KG1 (cell line): ENCODE measurements at places on chromosomes 1 and 21.

DNA sequence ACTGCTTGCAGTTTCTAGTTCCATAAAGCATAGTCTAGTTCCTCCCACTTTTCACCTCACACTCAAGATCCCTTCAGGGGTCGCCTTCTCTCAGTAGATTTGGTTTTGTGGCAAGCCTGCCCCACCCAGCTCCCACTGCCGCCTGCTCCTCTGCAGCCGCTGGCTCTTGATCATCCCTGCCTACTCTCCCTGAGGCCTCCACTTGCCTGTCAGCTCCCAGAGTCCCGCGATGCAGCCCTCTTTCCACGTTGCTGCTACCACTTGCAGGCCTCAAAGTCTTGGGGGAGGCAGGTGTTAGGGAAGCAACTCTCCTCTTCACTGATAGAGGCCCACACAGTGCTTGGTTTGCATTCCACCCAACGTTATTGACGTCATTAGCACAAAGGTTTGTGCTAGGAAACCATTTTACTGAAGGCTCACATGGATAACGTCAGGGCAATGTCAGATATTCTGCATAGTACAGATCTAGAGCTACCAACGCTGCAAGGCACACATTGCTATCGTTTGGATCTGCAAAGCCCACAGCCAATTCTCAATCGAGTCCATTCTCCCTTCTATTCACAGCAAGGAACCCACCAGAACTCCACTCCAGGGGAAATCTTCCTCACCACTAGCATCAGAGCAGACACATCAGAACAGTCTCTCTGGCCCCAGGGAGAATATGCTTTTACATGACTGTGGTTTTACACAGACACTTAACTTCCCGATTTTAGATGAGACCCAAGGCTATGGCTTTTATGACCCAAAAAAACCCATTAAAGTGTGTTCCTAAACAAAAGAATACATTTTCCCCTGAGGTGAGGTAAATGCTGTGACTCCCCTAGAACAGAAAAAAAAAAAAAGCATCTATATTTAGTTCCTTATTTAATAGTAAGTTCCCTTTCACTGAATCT is 519.5 kb upstream of the CAMK1G start:
- no peak for DNase-seq

- DNase-seq = no peak
Measured at GRCh38 chr1:84166797-84167196, 22.7 kb downstream of the PRKACB start.

GRCh38 chr21:44351535-44352252 is 1.7 kb upstream of the TRPM2 start:
- DNase-seq = no peak

GRCh38 chr1:12406211-12407021 is 176.6 kb downstream of the VPS13D start:
- DNase-seq = no peak

GRCh38 chr1:112889052-112889768 is 66.8 kb downstream of the SLC16A1 start:
- no peak for DNase-seq

GRCh38 chr1:8409106-8409505 is 91.2 kb downstream of the SLC45A1 start:
- DNase-seq = no peak

DNA sequence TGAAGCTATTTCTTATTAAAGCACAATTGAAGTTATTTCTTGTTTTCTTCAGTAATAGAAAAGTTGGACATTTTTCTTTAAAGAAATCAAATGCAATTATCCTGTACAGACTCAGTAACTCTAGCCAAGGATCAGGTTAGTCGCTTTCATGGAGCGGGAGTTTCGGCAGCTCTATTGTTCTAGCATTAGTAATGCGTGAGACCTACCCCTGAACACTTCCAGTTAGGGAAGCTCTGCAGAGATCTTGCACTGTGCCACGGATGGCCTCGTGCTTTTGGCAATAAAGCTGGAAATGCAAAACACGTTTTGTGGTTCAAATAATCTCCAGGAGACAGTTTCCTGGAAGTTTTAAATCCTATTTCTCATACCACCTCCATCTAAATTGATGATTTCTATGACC is 488.4 kb downstream of the SETD4 start:
- no peak for DNase-seq

DNA sequence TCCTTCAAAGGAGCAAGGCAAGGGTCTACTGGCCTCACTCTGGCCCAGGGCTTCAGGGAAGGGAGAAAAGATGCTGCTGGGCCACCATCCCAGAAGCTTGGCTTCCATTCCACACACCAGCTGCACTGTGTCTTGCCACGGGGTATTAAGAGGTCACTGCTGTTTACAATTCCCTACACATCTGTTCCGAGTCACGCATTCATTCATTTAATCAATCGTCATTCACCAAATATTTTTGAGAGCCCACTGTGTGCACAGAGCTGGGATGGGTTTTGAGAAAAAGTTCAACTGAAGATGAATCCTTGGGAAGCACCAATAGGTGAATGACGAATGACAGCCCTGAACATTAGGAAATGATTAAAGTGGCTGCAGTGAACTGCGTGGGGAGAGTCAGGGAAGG is 101.7 kb downstream of the NAV1 start:
- DNase-seq = no peak

GRCh38 chr1:185920602-185921001 is 186.4 kb downstream of the HMCN1 start:
- DNase-seq = no peak

DNA sequence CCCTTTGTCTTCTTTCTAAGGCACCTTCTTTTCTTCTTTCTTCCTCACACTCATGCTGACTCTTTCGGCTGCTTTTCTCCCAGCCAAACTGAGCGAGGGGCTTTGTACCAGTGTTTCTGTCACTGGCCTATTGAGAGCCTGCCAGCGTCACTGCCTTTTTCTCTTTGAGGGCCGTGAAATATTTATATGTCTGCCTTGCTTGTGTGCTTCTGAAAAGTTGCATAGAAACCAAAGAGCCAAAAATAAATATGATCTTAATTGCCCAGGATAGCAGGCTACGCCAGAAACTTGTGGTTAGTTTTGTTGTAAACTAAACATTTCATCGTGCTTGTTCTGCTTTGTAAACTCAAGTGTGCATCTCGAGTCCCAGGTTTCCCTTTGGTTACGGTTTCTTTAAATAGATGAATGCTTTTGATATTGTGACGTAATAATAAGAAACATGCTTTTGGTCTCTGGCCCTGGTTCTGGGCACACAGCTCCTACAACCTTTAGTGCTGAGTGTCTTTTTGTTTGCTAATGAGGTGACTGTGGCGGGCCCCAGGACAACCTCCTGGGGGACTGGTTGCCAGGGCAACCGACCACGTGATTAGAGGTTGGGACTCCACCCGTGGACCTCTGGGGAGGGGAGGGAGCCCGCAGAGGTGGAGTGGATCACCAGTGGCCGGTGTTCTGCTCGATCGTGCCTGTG is 10.8 kb downstream of the SLC37A1 start:
- no peak for DNase-seq

DNA sequence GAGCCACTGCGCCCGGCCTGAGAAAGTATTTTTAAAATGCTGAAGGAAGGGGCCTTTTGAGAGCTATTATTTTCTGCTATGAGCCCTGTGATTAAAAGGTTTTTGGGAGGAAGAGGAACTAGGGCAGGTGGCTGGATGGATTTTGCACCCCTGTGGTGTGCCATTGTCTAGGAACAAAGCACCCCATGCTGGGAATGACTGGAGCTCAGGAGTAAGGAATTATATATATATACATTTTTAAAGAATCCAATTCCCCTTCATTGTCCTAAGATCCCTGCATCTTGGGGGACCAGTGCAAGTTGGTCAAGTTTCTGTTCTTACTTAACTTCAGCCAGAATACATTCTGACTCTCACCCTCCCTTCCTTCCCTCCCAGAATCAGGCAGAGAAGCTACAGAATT is 91.6 kb downstream of the ZNF648 start:
- DNase-seq = no peak

- DNase-seq = no peak
Measured at GRCh38 chr1:21865943-21866706, 54.1 kb downstream of the LDLRAD2 start.

DNA sequence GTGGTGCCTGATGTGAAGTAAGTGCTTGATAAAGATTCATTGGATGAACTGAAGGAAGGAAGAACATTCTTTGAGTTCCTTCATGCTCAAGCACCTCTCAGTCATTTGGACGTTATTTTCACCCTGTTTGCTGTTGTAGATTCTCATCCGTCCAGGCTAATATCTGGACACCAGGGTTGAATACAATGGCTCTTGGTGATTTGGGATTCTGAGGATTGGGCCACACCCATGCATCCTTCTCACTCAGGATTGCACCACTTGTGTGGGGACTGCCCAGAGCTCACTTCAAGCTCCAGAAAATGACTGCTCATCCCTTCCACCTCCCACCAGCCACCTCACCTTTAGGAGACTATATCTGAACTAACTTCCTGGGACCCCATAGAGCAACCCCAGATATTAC is 117.1 kb upstream of the IPO9 start:
- no peak for DNase-seq

DNA sequence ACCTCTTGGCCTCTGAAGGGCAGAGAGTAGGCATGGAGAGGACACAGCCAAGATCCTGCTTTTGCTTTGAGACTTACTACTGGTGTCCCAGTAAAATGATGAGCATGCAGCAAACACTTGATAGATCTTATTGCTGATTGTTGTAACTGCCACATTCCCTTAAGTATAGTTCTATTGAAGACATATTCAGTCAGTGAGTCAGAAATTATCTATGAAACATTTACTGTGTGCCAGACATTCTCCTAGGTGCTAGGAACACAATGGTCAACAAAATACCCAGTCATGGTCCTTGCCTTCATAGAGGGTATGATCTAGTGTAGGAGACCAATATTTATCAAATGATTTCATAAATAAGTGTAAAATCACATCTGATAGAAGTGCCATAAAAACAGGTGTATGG is 13.6 kb downstream of the STYXL2 start:
- no peak for DNase-seq

GRCh38 chr21:28642891-28643290 is 349.8 kb downstream of the LTN1 start:
- DNase-seq = no peak

DNA sequence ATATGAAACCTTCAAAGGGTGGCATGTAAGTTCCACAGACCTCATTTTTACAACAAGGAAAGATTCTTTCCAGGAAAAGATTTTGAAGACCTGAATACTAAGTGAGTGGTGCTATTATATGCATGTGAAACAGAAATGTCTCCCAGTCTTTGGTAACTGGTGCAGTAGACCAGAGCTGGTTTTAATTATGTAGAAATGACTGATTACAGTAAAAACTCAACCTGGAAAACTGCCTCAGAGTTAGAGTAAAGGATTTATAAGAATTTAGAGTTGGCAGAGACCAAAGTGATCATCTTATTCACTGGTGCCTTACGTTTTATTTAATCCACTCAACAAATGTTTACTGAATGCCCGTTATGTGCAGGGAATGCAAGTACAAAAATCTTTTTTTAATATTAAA is 30.2 kb upstream of the LRRC8D start:
- no peak for DNase-seq

DNA sequence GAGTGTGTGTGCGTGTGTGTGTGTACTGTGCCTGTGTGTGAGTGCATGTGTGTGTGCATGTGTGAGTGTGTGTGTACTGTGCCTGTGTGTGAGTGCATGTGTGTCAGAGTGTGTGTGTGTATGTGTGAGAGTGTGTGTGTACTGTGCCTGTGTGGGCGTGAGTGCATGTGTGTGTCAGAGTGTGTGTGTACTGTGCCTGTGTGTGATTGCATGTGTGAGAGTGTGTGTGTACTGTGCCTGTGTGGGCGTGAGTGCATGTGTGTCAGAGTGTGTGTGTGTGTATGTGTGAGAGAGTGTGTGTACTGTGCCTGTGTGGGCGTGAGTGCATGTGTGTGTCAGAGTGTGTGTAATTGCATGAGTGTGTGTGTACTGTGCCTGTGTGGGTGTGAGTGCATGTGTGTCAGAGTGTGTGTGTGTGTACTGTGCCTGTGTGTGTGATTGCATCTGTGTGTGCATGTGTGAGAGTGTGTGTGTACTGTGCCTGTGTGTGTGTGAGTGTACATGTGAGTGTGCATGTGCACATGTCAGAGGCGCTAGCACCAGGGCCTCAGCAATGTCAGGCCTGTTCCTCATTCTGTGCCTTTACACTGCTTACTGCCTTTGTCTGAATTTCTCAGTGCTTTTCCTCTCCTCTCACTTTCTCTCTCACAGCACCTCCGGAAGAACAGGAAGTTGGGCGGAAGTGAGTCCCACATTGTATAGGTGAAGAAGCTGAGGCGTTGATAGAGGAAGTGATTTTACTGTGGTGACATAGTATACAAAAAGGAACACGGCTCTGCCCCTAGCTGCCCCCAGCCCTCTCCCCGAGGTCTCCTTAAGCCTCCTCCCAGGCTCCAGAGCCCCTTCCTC is 4.9 kb downstream of the SLC5A9 start:
- peak; percentile 59 for DNase-seq

- DNase-seq = no peak
Measured at GRCh38 chr1:58548371-58548770, 1.8 kb upstream of the OMA1 start.

DNA sequence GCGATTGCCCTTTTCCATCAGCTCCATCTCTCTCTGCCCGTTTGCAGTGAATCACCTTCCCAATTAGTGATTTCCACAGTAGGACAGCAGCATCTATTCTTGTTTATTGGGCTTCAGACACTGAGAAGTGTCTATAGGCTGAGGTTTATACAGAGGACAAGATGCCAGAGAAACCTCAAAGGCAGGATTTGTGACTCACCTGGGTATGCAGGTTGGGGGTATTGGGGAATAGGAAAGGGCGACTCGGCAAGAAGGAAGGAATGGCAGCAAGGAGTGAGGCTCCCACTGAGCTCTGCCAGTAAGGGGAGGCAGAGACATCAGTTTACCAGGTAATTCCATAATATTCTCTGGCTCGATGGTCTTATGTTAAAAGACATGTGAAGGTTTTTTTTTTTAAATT is 25.3 kb upstream of the ABCA4 start:
- no peak for DNase-seq

- no peak for DNase-seq
Measured at GRCh38 chr1:232538224-232538942, 91.5 kb downstream of the SIPA1L2 start.

DNA sequence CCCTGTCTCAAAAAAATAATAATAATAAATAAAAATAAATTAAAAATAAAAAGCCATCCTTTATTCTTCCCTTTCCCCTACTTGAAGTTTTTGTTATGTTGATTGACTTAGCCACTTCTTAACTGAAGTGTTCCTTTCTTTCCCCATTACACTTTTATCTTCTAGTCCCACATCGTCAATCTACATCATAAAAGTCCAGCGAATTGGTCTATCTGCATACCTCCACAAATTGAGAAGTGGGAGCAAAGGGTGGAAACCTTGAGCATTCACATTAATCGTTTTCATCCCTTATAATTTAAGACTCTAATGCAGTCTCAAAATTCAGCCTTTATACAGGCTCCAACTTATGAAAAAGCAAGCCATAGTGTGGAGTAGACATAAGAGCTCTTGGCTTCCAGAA is 6.5 kb upstream of the ZYG11A start:
- DNase-seq = no peak

GRCh38 chr21:33622253-33622652 is 19.3 kb downstream of the CRYZL1 start:
- no peak for DNase-seq

- DNase-seq = no peak
Measured at GRCh38 chr21:37564924-37565529, 198.5 kb downstream of the DYRK1A start.
